ENCODE measurements at places on chromosomes 13 and 19.

DNA sequence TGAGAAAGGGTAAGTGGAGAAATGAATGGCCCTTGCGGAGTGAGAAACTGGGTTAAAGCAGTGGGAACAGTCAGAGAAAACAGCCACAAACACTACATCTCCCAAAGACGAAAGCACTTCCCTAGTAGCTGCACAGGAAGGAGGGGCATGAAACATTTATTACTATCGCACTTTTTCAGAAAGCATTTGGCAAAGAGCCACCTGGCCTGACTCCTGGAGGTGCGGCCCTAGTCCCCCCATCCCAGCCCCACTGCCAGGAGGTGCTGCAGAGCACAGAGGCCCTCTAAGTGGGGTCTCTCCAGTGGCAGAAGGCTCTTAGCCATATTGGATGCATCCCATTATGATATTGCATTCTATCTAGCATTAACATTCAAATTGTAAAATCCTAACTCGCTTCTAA is 55.8 kb downstream of the MTMR6 start:
- no peak for DNase-seq

DNA sequence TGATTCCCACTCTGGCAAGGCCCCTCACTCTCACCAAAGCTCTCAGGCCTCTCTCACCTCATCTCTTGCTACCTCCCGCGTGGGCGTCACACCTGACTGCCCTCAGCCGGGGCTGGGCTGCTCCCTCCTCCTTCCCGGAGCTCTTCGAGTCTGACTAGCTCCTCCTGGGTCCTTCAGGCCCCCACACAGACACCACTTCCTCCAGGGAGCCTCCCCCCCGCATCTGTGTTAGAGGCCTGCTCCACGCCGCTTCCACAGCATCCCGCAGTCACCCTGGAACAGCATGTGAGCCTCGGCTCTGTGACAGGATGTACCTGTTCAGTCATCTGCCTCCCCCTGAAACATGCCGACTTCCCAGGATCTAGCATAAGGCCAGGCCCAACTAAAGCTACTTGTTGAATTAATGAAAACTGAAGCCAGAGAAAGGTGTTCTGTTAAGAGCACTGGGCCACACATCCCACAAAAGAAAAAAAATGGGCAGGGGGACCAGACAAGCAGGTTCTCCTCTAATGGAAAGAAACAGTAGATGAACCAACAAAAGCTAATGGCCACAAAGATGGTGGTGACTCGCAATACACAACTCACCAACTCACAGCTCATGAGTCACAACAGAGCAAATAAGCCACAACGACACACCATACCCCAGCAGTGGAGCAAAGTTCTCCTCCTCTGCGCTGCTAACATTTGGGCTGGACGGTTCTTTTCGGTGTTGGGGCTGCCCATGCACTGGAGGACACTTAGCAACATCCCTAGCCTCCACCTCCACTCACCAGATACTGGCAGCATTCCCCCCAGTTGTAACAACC is 3.0 kb downstream of the PPP6R1 start:
- peak; percentile 22 for DNase-seq

DNA sequence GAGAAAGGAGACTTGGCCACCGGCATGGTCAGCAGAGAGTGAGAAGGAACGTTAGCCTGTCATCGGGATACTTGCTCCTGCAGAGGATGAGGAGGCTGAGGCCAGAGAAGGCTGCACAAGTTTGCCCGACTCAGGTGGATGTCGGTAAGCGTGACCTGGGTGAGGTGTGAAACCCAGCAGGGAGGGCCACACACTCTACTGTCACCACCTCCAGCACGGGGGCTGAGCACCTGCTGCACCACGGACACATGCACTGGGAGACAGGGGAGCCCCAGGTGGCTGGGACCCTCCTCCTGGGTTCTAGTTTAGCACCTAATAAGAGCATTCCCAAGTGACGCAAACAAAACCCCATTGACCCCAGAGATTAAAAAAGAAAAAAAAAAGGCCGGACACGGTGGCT is 17.3 kb downstream of the MLLT1 start:
- DNase-seq: no peak

- no peak for DNase-seq
Measured at GRCh38 chr13:34201050-34201913, 383.3 kb downstream of the RFC3 start.

DNA sequence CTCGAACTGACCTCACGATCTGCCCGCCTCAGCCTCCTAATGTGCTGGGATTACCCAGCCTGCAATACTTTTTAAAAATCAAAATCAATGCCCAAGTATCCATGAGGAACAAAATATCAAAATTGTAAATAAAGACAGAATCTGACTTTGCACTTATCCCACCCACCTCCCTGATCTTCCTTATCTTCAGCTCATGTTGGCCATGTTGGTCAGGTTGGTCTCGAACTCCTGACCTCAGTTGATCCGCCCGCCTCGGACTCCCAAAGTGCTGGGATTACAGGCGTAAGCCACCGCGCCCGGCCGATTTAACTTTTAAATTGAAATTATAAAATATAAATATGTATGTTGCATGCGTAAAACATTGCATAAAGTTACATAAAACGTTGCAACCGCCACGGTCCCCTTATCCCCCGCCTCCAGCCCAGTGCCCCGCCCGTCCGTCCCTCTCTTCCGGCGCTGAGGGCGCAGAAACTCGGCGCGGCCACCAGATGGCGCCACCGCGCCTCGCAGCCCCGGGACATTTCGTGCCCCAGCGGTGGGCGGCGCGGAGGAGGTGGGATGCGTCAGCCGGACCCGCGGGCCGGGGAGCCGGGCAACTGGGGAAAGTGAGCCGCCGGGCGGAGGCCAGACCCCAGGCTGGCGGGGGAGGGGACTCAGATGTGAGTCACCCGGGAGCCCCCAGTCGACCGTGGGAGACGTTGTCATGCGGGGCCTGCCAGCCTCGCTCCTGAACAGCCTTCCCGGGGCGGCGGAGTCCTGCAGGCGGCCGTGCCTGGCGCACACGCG is 1.5 kb upstream of the GADD45B start:
- DNase-seq: peak; percentile 90

DNA sequence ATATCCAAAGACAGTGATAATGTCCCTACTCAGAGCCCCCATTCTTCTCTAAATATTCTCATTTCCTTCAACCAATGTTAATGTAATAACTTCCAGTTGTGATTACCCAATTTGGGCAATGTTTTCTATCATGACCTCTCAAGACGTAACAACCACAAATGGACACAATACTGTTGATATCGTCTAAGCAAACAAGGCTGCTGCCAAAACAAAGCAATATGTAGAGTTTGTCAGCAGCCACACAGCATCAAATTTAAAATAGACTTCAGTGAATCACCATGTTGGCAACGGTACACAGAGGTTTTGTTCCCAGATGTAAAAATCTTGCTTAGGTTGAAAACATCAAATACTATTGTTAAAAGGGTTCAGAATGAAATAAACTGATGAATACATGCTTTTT is 205.1 kb downstream of the DACH1 start:
- no peak for DNase-seq

DNA sequence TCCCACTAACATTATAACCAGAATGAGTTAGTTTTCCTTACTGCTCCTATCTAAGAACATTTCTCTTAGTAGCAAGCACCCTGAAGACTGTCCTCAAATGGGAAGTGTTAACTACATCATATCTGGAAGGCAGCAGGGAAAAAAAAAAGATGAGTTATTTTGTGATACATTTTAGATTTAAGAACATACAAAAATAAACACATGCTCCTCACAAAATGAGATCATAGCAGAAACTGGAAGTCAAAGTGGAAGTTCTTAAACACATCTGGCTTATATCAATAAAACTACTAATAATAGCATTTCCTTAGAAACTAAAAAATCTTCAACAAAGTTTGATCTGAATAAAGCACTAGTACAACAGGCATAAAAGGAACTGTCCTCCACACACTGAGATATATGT is 70.4 kb downstream of the SLITRK6 start:
- no peak for DNase-seq

- no peak for DNase-seq
Measured at GRCh38 chr19:44345959-44346358, 10.5 kb downstream of the ZNF112 start.

DNA sequence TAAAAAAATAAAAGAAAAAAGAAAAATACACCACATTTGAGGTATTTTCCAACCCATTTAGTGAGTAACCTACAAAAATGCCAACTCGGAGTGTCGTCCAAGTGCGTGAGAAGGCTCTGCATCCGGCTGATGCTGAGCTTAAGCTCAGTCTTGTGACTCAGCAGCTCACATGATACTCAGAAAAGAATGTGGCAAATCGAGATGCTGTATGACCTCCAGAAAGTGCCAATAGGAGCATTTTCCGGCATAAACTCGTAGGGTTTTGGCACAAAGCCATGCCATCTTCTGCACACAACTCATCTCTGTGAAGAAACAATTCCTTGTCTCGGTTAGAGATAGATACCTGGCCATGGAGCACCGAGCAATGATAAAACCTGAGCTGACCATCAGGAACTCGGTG is 58.5 kb downstream of the TRPM4 start:
- DNase-seq: no peak

GRCh38 chr19:30224689-30225606 is 147.2 kb upstream of the ZNF536 start:
- DNase-seq: no peak

DNA sequence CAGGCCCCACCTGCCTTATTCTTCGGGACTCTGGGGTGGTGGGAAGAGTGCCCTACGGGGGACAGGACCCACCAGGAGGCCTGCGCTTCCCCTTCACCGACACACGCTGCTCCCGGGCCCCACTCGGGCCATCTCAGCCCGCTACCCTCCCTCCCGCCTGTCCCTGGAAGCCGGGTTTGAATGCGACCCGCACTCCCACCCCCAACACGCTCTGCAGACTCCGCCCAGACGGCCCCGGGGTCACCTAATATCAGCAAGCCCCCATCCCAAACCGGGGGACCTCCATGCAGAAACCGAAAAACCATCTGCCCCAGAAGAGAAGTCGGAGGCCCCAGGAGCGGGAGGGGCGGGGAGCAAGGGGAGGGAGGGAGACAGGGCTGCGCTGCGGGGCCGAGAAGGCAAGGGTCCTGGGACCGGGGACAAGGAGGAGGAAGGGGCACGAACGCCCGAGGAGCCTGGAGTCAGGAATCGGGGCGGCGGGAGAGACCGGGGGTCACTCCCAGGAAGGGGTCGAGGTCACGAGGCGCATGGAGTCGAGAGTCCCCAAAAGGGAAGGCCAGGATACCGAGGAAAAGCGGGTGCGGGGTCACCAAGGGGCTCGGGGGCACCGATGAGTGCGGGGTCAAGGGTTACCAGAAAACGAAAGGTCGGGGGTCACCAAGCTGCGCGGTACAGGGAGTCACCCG is 766 bp downstream of the SBNO2 start:
- DNase-seq: no peak

- no peak for DNase-seq
Measured at GRCh38 chr19:51277112-51277511, 26.2 kb downstream of the SIGLECL1 start.

DNA sequence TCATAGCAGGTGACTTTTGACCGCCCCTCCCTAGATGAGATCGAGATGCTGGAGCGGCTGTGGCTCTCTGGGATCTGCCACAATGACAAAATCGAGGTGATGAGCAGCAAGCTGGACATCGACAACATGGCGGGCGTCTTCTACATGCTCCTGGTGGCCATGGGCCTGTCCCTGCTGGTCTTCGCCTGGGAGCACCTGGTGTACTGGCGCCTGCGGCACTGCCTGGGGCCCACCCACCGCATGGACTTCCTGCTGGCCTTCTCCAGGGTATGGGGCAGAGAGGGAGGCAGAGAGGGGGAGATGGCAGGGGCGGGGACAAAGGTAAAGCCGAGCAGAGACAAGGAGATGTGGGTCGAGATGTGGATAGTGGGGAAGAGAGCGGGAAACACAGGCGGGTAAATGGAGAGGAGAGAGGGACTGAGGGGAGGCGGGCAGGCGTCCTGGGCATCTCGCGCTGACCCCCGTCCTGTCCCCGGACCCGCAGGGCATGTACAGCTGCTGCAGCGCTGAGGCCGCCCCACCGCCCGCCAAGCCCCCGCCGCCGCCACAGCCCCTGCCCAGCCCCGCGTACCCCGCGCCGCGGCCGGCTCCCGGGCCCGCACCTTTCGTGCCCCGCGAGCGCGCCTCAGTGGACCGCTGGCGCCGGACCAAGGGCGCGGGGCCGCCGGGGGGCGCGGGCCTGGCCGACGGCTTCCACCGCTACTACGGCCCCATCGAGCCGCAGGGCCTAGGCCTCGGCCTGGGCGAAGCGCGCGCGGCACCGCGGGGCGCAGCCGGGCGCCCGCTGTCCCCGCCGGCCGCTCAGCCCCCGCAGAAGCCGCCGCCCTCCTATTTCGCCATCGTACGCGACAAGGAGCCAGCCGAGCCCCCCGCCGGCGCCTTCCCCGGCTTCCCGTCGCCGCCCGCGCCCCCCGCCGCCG is 3.4 kb upstream of the GRWD1 start:
- DNase-seq: no peak

DNA sequence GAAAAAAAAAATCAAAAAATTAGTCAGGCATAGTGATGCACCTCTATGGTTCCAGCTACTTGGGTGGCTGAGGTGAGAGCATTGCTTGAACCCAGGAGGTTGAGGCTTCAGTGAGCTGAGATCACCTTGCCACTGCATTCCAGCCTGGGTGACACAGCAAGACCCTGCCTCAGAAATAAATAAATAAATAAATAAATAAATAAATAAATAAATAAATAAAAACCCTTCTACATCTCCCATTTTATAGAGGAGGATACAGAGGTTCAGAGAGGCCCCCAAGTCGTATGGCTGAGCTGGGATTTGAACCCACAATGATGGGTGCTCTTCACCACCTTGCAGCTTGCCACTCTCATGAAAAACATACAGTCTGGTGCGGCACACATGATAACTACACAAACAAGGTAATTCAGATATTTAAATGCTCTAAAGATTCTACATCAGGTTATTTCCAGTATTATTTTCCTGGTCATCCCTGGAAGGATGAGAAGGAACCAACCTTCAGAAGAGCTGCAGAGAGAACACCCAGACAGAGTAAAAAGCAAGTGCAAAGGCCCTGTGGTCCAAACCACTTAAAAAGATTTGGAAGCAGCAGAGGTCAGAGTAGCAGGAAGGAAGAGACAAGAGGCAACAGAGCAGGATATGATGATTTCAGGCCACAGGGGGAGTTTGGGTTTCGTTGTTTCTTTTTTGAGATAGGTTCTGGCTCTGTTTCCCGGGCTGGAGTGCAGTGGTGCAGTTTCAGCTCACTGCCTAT is 29.2 kb upstream of the OR1M1 start:
- no peak for DNase-seq

- no peak for DNase-seq
Measured at GRCh38 chr19:17842663-17843291, 5.0 kb downstream of the JAK3 start.

GRCh38 chr13:97226788-97227627 is 4.9 kb downstream of the MBNL2 start:
- peak; percentile 21 for DNase-seq

GRCh38 chr13:41533266-41534052 is 76.1 kb downstream of the RGCC start:
- no peak for DNase-seq

- DNase-seq: no peak
Measured at GRCh38 chr19:27780367-27781075, 1432.4 kb downstream of the UQCRFS1 start.

GRCh38 chr19:39167461-39168257 is 29.1 kb upstream of the NCCRP1 start:
- no peak for DNase-seq

- DNase-seq: no peak
Measured at GRCh38 chr19:39595950-39596349, 6.4 kb upstream of the LGALS13 start.

- no peak for DNase-seq
Measured at GRCh38 chr13:95914991-95915501, 138.2 kb downstream of the UGGT2 start.

- DNase-seq: no peak
Measured at GRCh38 chr13:40564342-40565001, 102.0 kb downstream of the FOXO1 start.
